ENCODE measurements at places on chromosomes 5 and 9.

GRCh38 chr5:180959661-180960060, 29.0 kb upstream of the BTNL3 start:
- no peak for DNase-seq

DNA sequence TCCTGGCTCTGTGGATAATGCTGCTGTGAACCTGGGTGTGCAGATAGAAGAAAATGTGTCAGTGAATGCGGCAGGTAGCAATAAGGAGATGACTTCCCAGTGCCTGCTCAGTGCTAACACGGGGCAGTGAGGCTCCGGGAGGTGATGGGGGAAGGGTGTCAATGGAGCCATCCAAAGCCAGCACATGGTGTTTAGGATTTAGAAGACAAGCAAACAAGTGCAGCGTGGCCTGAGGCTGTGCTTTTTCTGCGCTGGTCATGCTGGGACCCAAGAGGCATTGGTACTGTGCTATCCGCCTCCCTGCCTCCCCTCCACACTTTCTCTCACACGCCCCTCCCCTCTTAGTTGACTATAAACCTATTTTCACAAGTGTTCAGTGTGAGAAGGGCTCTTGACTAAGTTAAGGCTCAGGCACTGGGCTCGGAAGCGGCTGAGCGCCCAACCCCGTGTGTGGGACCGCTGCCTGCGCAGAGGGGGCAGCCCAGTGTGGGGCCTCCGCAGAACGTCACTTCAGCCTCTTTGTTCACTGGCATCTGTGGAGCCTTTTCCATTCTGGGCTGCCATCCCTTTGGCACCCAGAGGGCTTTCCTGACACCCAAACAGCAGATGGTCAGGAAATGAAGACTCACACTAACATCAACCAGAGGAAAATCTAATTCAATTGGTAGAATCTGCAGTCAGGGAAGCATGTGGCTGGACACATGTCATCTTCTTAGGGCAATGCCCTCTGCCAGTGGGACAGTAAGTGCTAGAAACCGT, 21.8 kb upstream of the NINJ1 start:
- DNase-seq: no peak

DNA sequence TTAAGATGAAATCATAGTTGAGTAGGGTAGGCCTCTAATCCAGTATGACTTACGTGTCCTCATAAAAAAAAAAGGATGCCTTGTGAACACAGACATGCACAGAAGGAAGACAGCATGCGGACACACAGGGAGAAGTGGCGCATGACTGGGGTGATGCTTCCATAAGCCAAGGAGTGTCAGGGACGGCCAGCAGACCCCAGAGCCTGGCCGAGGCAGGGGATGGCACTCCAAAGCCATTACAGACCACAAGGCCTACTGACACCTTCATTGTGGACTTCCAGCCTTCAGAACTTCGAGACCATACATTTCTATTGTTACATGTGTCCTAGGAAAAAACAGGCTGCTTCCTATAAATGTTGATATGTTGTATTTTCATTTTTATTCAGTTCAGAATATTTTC, 19.9 kb downstream of the EHMT1 start:
- no peak for DNase-seq

DNA sequence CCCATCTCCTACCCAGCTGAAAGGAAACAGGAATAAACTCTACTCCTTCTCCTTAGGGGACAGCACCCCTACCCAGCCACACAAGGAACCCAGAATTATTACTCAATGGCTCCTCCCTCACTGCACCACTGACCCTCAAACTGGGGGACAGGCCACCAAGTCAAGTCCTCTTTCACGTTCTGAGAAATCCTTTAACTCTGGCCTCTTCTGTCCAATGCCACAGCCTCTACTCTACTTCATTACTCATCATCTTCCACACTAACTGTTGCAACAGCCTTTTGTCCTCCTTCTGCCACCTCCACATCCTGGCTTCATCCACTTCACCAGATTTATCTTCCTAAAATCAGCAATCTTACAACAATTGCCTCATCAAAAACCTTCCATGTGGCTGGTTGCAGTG, 6.8 kb downstream of the TTC39B start:
- peak; percentile 37 for DNase-seq

DNA sequence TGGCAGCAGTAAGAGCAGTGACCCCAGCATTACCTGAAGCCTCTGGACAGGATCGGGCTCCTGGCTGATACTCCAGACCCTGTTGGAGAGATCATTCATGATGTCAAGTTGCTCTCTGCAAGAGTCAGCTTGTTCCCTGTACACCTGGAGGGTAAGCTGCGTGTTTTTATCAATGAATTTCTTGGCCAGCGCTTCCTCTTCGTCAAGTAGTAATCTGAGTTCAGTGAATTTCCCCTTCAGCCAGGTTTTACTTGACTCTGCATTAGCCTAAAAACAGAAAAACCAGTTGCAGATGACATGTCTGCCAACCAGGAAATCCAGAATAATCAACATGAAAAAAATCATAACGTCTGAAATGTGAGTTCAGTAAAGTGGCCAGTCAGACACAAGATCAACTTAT, 19.1 kb downstream of the TRIM14 start:
- DNase-seq: no peak

- DNase-seq: no peak
Observed at GRCh38 chr9:28922891-28923290, 1349.6 kb upstream of the C9orf72 start.
